ENCODE measurements at places on chromosomes 4 and X.
A peak's percentile ranks its signal among the peaks of the same experiment; 100 is the strongest.

DNA sequence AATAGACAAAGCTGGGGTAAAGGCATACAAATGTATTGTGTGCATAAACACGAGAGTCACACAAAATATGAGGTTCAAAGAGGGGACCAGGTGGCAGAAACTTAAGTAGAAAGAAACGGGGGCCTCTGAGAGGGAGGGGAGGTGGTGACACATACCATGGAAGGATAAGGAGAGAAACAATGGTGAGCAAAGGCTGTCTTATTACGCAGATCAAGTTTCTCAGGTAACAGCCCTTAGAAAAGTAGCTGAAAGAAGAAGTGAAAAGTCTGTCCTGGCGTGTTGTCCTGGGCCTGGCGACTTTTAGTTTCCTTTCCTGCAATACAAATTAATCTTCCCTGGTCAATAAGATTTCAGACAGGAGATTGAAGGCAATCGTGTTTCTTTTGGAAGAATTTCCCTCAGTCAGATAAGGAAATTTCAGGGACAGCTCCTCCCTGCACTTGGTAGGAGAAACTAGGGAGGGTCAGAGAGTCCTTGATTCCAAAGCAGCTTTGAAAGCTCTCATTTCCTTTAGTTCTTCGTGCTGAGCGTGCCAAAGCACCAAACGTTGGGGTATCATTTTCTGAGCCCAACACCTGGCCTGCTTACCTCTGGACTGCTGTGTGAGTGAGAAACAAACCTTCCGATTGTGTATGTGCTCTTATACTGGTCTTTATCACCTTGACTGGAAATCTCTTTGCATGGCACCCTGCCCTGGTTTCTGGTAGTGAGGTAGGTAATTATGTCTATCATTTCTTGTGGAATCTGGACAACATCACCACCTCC, 676.7 kb upstream of the LCORL start:
- no peak for DNase-seq

DNA sequence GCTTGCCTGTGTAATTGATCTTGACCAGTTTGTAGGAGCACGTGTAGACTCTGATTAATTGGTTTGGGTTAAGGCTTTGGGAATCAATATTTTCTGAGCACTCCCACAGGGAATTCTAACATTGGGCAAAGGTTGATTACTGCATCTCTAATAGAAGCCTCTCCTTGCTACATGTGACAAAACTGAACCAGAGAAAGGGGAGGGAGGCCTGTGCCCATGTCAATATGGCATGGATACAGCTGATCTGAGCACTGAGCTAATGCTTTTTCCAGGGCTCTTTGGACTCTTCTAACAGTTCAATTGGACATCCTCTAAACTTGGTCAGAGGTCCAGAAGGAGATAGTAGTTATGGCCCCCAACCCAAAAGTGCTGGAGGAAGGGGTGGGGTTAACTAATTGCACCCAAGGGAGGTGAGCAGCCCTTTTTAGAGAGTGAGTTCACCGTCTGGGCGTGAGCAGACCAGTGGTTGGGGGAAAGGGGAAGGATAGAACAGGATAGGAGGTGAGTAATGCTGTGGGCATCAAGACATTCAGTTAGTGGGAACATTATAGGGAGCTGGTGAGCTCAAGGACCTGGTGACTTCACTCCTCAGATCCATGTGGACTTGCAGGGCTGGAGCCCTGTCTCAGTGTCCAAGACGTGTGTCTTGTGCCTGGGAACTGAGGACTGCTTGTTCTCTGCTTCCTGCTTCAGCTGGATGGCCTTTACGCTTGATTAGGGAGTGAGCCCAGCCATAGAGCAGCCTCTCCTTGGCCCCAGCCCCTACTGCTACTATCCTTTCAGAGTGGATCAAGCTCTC, 22.8 kb downstream of the MSN start:
- no peak for DNase-seq

DNA sequence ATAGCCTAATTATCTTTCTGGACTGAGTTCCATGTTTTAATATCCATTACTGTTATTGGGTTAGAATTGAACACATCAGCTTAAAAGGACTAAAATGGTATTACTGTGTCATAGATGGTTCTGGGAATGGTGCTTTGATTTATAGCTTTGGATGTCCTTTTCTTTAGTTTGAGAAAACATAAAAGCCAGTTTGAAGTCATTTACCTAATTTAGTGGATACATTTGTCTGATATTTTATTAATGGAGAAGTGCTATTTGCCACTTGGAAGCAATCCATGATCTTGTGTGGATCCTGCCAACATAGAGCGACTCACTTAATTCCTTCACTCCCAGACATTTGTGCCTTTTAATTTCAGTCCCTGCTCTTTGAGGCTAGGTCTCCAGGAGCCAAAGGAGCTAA, 212.4 kb upstream of the PACRGL start:
- DNase-seq: no peak

DNA sequence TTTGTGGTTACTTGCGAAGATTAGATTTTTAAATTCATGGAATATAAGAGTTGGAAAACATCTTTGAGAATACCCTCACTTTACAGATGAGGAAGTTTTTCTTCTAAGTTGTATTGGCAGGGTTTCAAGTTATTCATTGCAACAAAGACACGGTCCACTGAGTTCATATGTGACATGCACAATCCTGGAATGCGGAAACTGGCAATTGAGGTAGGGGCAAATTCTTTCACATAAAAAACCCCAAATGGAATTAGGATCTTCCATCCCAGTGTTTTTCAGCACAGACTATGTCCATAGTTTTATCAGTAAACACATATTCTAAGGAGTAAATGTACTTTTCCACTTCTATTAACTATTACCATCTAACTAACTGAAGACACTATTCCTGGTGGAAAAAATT, 81.8 kb upstream of the NAP1L5 start:
- no peak for DNase-seq

DNA sequence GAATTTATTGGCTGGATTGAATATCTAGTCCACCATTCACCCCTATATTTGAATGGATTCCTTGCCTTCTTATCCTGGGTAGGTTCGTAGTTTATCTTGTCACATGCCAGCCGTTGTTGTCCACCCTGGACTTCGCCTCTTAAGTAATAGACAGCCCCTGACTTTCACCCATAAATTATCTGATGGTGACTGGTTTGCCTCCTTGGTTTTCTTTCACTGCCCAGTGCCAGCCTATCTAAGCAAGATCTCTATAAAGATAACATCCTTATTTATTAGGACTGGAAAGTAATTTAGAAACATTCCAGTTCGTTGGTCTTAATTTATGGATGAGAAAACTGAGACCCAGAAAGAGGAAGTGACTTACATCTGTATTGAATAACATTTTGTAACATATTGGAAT, 410.3 kb downstream of the RPA4 start:
- no peak for DNase-seq

DNA sequence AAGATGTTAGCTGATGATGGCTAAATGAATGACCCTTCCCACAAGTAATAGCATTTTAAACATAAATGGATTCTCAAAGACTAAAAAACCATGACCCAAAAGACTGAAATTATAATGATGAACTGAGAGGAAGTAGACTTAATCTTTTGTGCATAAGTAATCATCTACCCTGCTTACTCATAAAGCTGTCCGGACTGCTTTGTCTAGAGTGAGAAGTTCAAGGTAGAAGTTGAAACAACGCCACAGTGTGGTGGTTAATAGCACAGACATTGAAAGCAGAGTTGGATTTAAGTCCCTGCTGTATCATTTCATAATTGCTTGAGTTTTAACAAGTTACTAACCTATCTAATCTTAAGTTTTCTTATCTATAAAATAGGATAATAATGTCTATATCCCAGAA, 346.6 kb downstream of the CENPC start:
- no peak for DNase-seq

DNA sequence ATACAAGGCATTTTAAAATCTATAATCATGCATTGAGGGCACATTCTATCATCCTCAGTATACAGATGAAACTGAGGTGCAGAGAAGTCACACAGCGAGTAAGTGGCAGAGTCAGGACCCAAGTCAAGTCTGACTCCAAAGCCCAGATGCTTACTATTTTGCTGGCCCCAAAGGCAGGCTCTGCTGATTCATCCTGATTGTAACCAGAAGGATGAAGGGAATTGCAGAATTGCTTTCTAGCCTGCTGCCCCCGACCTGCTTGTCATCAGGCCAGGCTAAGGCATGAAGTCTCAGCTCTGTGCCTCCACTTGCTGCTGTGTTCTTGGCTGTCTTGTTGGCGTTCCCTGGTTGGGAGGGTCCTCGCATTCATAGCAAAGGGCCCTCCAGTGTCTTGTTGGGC, 62.7 kb downstream of the SLC9A6 start:
- DNase-seq: no peak

DNA sequence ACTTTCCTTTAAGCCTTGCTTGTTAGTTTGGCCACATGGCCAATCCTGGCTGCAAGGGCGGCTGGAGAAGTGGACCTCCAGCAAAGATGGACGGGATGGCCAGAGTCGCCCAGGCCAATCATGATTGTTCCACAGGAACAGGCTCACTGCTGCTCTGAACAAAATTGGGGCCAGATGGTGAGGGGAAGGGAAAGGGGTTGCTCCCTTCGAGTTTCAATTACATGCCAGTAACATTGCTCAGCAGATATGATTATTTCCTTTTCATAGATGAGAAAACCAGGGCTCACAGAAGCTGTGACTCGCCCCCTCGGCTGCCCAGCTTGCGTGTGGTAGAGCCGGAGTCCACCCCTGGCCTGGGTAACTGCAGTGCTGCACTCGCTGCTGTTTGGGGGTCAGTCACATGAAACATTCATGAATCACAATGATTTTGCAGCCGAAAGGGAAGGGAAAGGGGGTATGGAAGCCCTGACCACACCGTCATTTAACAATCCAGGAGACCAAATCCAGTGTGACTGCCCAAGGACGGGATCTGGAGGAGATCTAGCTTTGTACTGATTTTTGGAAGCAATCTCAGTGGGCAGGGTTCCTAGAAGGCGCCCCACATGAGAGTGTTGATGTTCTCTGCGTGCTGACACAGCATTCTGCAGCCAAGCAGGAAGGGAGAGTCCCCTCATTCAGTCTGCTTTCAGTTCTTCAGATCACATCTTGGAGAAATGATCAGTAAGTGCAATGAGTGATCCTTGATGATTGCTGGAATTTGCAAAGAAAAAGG, 77.3 kb upstream of the MSX1 start:
- DNase-seq: peak; percentile 24

DNA sequence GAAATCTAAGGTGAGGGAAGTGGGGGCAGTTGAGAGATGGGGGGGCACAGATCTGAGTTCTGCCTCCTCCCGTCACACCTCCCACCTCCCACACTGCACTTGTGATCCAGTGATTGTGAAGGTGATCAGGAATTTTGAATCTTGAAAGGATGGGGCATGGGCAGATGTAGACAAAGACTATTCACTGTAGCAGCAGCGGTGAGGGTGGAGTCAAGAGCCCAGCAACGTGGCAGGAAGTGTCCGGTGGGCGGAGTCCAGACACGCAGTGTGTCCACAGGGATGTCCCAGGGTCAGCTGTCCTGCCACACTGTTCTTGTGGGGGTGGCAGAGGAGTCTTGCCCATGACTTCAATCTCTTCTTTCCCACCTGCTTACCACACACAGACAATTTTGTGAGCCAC, 330.5 kb upstream of the GALNT7 start:
- DNase-seq: no peak

GRCh38 chr4:104302731-104303130, 192.0 kb downstream of the CXXC4 start:
- DNase-seq: no peak

DNA sequence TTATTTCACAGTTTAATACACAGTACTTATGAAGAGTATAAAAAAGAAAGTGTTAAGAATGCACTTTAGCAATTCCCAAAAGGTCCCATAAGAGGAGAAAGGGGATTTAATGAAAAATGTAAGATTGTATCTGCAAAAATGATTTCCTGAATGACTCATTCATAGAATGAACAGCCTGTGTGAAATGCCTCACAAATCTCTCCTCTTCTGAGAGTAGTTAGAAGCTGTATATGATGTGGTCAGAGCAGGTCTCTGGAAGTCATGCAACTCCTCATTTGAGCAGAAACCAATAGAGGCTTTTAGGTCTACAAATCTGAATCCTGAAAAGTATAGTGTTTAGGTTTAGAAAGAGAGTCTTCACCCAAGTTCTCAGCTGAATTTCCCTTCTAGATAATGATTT, 381.3 kb upstream of the INTU start:
- DNase-seq: no peak

- no peak for DNase-seq
These were observed 76.3 kb downstream of the STK32B start for GRCh38 chr4:5127556-5127955.

- DNase-seq: no peak
These were observed 86.8 kb downstream of the PDGFRA start for GRCh38 chr4:54315561-54316538.

DNA sequence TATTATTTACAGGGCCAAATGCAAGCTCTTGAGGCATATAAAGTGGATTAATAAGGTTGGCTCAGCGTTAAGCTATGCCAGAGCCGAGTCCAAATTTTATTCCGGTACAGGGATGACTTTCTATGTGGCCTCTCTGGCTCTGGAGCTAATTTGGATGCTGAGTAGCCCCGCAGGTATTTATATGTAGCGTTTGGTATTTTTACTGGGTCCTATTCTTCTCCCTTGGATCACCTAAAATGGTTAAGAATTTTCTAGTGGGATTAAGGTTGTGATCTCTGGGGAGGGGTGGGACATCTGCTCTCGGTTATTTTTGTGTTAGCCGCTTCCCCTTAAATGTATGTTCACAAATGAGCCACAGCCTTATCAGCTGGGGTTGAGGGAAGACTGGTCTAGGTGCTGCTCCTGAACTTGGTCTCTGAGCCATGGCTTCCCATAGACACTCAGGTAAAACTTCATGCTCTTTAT, 49.4 kb downstream of the FHL1 start:
- DNase-seq: no peak

DNA sequence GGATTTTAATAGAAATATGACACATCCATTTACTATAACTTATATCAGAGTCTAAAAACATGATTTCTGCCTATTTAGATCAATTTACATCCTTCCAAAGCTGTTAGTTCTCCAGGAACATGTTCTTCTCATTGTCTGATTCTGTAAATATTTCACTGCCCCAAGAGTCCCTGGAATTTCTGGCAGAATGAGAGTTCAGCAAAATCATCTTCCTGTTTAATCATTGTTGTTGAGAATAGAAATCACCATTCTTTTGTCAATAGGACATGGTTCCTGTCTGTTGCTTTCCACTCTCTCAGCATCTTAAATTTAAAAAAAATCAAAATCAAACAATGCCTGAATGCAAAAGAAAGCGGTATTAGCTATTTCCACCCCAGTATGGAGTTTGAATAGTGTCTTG, 172.8 kb upstream of the FRMPD4 start:
- DNase-seq: no peak

DNA sequence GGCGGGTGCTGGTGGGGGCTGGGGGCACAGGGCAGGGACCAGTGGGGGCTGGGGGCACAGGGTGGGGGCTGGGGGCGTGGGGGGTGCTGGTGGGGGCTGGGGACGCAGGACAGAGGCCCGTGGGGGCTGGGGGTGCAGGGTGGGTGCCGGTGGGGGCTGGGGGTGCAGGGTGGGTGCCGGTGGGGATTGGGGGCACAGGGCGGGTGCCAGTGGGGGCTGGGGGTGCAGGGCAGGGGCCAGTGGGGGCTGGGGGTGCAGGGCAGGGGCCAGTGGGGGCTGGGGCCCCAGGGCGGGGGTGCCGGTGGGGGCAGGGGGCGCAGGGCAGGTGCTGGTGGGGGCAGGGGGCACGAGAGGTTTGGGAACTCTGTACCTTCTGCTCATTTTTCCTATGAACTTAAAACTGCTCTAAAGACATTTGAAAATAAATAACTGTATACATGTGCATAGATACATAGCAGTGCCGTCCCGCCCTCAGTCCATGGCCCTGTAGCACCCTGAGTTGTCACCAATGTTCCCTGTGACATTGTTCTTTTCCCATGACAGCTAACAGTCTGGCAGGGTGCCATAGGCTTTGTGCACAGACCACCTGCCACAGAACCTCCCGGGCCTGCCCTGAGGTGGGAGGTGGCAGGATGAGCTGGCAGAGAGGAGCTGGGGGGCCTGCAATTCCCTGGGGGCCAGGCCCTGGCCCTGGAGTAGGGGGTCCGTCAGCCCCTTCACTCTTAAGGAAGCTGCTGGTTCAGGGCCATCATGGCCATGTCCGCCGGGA, 35.6 kb upstream of the ADRA2C start:
- no peak for DNase-seq
